ENCODE measurements at places on chromosomes 3 and 15.
A peak's percentile ranks its signal among the peaks of the same experiment; 100 is the strongest.

DNA sequence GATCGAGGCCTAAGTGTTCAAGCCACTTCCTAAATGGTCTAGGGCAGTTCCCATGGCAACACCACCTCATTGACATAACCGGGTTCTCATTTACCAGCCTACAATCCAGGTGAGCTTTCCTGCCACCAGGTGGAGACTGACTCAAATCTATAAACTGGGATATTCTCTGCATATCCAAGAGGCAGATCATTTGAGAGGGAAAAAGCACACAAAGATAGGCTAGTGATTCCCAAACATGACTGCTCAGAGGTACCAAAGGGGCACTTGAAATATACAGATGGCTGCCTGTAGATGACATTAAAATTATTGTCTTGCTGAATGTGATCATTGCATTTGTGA, 141.3 kb upstream of the PROK2 start:
- no peak for DNase-seq

DNA sequence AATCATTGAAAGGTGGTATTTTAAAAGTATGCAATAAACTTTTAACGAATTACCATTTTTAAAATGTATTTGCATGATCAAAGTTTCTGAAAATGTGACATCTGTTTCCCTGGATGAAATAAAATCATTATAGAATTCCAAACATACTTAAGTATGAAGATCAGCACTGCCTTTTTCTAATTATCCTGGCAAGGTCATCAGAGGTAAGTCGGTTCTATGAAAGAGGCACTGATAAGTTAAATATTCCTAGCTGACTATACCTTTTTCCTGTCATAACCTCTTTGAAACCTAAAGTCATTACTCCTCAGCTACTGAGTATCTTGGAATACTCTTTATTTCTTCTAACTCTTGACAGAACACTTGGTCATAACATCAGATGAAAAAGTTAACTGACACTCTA, 406.1 kb upstream of the ALCAM start:
- no peak for DNase-seq

DNA sequence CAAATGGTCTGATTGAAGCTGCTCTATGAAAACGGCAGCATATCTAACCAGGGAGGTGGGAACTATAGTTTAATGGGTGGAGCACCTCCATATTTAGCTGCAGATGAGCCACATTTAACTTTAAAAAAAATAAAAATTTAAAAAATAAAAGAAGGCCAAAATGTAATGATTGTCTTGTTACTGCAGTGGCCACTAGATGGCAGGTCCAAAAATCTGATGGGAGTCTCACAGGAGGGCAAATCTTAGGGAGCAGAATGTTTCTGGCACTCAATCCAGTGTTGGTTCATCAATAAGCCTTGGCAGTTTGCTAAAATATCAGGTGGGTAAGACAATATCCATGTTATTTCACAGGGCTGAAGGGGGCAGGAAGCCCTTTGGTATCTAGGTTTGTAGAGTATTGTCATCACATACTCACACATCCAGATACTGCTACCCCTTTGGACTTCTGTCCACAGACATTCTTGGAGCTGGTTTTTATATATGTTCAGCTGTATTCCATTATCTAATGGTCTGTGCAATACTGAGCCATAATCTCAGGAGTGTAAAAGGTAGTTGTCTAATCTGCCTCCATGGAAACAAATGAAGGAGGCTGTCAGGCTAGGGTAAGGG, 233.3 kb downstream of the TIGIT start:
- no peak for DNase-seq

- DNase-seq, result no peak
Measured at GRCh38 chr3:194672876-194673275, 885 bp upstream of the LSG1 start.

DNA sequence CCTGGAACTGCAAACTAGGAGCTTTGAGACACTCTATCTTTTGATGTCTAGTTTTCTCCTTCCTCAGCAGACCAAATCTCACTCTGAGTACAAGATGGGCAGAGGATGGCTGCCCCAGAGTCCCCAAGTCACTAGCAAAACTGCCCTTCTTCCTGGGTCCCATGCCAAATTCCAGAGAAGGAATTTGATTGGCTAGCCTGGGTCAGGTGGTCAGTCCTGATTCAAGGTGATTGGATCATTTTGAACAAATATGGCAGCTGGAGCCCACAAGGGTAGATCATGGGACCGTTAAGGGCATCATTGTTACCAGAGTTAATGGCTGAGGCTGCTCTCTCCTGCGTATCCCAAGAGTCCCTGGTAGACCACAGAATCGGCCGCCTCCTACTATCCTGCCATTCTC, 21.7 kb downstream of the SLC6A1 start:
- DNase-seq, result no peak

- DNase-seq, result peak; percentile 8
Measured at GRCh38 chr3:160225176-160226025, at the start of gene C3orf80. TSS of gene C3orf80 (plus strand) at chr3:160225422. CDS start at chr3:160225636, 214 bp downstream.

GRCh38 chr15:72319360-72319984, 485 bp downstream of the CELF6 start:
- no peak for DNase-seq

DNA sequence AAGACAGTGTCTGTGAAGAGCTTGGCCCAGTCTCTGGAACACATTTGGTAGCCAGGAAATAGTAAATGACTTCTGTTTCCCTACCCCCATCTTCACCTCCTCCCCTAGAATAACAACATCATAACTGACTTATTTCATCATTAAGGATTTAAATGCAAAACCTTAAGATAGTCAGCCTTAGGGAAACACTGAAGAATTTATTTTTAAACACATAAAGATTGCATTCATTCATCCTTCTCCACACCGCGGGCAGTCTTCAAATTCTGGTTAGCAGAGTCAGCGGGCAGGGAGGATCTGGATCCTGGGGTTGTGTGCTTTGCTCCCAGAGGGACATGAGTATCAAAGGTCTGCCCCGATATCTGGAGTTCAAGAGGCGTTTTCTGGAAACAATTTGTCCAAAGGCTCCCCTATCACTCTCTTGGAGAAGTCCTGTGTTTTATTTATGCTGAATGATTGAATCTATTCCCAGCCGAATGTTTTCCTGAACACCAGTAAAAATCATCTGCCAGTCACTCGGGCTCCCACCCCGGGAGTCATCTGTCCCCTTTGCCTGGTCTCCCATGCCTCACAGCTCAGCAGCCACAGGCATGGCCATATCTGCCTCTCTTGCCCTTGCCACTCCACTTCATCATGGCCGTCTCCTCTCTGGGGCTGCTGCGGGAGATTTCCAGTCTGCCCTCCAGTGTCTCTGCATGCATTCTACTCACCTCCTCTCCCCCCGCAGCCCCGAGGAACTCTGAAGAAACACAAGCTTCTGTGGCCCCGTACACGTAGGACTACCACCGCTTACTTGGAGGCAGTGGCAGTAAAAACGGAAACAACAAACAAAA, 234.7 kb upstream of the CTDSPL start:
- no peak for DNase-seq

DNA sequence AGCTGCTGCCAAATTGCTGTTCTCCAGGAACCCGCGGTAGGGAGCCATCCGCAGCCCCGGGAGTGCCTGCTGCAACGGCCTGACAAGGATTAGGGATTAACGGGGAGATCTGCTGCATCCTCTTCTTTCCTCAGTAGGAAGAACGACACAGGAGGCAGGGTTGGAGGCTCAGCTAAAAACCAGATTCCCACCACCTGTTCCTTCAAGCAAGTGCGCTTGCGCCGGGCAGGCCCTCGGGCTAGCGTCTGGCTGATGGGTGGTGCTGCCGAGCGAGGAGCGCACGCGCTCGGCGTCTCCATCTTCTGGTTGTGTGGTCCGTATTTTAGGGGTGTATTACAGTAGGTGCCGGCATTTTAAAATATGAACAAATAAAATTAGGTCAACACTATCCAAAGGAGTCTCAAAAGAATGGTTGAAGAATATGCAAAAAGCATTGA, 25.4 kb upstream of the SLC25A26 start:
- DNase-seq, result no peak

GRCh38 chr3:9066775-9067174, 103.5 kb upstream of the RAD18 start:
- no peak for DNase-seq

DNA sequence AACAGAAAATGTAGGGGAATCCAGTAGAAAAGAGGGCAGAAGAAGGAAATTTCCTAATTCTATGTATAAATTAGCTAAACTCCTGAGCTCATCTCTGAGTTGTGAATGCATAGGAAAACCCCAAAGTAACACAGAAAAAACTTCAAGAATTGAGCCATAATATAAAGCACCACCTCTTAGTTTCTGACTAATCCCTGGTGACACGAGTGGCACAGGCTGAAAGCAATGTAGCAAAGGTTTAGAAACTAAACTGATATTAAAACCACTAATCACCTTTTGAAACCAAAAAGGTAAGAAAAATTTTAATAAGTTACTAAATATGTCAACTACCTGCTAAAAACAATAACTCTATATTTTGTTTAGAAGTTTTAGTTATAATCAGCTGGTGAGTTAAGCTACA, 255.6 kb upstream of the NECTIN3 start:
- DNase-seq, result no peak

GRCh38 chr3:41907330-41908073, 54.4 kb downstream of the ULK4 start:
- DNase-seq, result no peak

GRCh38 chr3:49779358-49780079, 6.8 kb downstream of the IP6K1 start:
- no peak for DNase-seq

GRCh38 chr3:43774799-43775198, 84.1 kb downstream of the ABHD5 start:
- no peak for DNase-seq

DNA sequence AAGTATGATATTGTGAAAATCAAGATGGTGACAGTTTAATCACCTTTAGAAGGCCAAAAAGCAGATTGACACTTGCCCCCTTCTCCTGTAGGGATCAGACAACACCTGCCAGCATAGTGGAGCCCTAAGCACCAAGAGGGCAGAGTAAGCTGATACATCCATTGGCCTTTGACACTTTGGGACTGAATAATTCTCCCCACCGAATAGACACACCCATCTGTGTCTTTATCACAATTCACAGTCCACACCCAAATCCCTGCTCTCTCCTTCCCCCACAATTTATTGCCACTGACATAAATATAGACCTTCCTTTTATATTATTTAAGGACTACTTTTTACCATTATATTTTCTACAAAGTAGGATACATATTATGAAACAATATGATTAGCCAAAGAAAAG, 3.1 kb upstream of the WDR49 start:
- no peak for DNase-seq

DNA sequence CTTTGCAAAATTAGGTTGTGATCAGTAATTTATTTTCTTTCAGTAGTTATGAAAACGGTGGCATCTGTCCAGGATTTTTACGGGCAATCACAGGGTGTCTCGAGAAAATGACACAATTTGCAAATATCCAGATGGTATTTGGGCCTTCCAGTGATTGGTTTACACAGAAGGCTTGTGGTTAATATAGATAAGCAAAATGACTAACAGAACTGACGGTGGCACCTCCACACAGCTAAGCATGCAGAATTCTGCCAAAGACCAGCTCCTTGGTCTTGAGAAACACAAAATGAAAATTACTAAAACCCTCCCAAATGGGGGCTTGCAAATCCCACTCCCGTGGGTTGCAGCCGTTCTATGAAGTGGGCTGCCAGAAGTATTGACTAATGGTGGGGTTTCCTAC, 5.5 kb downstream of the ARHGEF3 start:
- no peak for DNase-seq

DNA sequence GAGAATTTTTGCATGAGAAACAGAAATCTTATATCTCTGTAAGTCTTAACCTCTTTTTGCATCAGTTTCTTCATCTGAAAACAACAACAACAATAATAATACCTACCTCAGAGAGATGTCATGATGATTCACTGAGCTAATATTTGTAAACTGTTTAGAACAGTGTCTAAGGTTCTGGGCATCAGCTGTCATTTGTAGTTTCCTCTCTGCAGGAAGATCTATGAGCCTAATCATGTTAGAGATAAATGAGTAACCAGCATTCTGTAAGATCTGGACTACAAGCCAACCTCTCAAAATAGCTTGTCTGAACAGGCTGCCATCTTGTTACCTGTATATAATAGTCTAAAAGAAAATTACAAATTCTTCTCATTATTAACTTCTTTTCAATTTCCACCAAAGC, 383.0 kb upstream of the RORA start:
- no peak for DNase-seq

DNA sequence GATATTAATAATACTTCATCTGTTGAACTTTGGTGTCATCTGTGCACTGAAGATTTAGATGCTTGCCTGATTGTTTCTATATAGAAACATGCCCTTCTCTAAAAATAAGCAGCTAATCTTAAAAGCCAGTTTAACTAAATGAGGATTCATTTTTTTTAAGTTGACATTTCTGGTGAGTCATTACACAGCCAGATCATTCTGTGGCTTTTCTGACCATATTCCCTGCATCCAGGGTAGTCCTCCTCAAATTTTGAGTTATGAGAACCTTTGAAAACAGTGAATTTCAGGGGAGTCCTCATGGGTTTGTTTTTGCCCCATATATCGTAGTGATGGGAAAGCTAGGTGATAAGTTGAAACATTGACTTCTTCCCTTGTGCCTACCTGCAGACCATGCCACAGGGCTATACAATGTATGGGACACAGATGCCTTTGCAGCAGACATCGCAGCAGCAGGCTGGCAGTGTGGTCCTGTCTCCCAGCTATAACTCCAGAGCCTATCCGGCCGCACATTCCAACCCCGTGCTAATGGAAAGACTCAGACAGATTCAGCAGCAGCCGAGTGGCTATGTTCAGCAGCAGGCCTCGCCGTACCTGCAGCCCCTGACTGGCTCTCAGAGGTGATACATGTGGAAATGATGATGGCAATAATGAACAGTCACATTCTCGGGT, 26.5 kb upstream of the P2RY12 start:
- no peak for DNase-seq

DNA sequence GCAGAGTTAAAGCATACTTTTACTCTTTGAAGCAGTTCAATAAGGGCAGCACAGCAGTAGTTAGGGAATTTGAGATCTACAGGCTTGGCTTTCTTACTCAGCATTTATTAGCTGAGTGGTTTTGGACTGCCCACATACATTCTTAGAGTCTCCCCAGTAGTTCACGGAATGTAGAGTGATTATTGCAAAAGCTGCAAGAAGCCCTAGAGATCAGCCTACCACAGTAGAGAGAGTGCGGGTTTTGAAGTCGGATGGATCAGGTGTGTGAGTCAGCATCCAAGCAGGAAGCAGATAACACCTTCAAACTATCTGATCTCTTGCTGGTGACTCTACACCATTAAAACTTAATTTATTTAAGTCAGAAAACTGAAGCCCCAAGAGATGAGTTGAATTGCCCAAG, 171.9 kb downstream of the SYNPR start:
- no peak for DNase-seq

- DNase-seq, result peak; percentile 79
Measured at GRCh38 chr15:38563723-38564519, 693 bp downstream of the RASGRP1 start.
